ENCODE measurements at places on chromosomes 6 and 20.

DNA sequence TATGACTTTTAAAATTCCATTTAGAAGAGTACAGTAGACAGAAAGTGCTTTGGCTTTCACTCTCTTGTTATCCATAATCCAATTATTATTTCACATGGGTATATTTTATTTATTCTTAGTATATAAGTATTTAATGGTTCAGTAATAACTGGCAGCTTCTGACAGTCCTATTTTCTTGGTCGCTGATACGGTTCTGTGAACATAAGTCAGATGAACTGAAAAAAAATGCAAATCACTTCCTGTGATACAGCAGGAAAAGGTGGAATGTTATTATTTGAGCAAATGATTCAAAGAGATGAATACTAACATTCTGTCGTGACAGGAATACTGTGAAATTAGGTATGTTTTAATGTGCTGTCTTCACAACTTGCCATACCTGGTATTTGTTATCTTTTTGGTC, 132.3 kb downstream of the ARHGAP18 start:
- DNase-seq = no peak

- no peak for DNase-seq
These were observed 19.9 kb downstream of the PXT1 start for GRCh38 chr6:36422714-36423100.

GRCh38 chr6:110389689-110390382, 25.5 kb downstream of the DDO start:
- no peak for DNase-seq

DNA sequence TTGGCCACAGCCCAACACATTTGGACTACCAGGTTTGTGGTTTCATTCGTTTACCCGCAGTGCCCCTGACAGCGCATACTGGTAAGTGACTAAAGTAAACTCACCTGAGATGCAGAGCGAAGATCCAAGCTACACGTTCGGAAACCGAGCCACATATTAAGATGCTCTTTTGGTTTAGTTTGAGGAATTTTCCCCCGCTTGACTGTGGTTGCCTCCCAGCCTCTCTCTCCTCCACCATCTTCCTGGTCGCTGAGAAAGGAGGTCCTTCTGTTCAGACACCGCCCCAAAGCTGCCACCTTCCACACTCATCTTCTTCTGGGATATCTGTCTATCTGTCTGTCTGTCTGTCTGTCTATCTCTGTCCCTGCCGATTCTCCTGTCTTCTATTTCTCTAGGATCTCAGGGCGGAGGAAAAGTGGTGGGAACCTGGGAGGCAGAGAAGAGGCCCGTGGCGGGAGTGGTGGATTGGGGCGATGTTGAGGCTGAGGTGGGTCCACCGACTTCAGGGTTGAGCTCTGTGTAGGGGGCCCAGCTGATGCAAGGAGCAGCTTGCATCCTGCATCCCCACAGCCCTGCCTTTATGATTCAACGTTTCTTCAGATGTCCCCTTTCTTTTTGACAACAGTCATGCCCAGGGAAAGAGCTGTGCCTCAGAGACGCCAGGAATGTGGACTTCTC, 196.9 kb upstream of the ZNF184 start:
- DNase-seq = no peak

DNA sequence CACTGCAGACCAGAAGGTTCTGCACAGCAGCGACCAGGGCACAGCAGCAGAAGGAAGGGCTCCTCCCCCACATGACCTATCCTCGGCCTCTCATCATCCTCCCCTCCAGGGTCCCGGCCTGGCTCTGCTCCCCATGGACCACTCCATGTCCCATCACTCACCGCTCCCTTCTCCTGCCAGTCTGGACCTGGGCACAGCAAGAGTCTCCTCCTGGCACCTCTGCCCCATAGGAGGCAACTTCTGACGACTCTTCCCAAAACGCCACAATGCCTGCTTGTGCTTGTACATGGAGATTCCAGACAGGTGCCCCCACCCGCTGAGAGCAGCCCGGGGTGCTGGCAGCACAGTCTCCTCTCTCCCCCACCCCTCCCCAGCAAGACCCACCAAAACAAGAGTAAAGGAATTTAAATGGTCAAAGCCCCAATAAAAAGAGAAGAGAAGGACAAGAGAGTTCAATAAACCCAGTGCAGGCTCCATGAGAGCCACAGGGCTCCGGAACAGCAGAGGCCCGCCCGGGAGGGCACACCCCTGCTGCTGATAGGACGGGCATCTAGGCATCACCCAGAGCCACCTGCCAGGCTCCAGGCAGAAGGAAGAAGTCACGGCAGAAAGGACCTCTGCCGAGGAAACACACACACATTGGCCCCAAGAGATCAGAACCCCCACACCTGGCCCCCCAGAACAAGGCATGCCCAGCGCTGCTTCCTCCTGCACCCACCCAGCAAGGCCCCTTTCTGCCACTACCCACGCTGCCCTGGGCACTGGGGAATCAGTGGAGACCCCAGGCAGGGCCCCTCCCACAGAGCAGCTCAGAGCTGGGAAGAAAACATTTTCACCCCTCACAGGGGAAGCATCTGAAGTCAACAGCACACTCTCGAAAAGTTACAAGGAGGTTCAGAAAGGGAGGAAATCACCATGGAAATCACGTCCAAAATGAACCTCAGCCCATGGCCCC, 15.2 kb downstream of the TAF4 start:
- DNase-seq = no peak

DNA sequence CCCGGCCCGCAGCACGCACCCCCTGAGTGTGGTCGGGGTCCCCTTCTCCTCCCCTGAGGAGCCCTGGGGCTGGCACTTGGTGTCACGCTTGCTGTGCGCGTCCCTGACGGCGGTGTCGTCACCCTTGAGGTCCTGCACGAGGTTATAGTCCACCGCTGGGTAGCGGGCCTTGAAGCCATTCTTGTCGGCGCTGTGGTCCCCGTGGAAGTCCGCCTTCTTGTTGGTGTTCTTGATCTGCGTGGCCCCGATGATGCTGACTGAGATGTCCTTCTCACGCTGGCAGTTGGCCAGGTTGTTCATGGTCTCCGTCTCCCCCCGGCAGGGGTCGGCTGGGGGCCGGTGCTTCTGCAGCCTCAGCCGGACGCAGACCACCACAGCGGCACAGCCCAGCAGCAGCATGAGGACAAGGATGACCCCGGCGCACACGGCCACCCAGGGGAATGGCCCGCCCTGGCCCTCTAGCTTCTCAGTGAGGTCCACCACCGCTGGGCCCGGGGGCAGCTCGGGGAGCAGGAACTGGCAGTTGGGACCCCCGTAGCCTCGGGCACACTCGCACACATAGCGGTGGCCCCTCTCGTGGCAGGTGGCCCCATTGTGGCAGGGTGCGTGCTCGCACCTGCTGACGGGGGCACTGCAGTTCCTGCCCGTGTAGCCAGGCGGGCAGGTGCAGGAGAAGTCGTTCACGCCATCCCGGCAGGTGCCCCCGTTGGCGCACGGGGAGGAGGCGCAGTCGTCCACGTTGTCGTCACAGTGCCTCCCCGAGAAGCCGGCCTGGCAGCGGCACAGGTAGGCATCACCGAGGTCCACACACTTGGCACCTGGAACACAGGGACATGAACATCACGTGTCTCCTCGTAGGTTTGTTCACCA, 7.4 kb downstream of the DLL1 start:
- DNase-seq = no peak

GRCh38 chr20:38842026-38842425, 36.5 kb downstream of the PPP1R16B start:
- peak; percentile 52 for DNase-seq

DNA sequence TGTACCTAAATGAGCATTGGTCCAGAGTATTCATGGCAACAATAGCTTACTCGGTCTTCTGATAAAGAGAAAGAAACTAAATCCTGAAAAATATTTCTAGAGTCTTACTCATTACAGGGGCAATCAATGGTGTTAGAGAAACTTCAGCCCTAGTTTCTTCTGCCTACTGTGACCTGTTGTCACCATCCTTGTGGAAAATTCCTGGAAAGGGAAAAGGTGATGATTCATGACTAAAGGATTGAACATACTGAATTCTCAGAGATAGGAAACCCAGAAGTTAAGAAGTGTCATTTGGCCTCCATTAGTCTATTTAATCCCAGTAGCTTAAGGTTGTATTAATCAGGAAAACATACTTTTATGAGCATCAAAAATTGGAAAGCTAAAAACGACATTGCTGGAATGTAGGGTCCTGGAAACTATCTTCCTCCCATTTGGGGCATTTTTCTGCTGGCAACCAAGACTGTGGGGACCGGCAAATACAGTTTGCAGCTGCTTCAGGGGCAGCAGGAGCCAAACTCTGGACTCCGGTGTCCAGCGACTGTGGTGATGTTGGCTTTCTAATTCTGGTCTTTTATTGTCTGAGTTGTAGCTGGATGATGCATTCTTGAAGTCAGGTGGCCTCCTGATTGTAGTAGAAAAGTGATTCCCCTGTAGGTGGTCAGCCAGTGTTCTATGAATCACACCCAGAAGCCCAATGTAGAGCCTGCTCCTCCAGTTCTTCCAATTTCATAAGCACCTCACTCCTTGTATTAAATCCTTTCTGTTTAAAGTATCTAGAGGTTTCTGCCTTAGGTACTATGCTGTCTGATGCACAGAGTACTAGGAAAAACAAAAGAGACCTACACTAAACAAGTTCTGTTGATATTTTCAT, 67.6 kb downstream of the LCA5 start:
- DNase-seq = no peak

GRCh38 chr6:7264686-7265384, 48.2 kb downstream of the SSR1 start:
- DNase-seq = no peak
